NCI-H345 (cell line): ENCODE measurements at places on chromosomes 12 and 14.

DNA sequence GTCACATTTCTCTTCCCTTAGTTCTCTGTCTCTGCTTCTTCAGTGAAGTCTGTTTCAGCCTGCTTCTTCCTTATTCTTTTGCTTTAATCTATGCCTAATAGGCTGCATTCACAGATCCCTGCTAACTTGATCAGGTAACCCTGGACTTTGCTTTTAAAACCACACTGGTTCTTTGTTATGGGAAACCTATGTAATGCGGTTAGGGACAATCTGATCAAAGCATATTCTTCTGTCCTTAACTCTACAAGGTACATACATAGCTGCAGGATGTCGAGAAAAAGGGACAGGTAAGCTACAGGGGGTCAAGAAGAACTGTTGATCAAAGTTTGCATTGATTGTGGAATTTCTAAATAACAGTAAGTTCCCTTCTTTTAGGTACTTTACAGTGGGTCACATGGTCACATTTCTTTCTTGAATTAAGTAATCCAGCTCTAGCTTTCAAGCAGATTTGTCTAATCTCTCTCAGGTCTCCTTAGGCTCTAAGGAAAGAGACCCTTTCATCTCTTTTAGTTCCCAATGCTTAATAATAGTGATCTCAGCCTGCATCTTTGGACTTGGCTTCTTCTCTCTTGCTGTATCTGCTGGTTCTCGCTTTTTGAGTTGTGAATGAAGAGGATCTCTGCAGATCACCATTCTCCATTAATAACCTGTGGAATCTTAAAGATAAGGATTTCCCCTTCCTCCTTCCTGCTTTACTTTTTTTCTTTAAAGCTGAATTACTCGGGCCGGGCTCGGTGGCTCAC lies 3.8 kb downstream of the COPZ1 start:
- DNase-seq, result no peak

GRCh38 chr12:23025372-23026016 lies 400.5 kb downstream of the ETNK1 start:
- no peak for DNase-seq

DNA sequence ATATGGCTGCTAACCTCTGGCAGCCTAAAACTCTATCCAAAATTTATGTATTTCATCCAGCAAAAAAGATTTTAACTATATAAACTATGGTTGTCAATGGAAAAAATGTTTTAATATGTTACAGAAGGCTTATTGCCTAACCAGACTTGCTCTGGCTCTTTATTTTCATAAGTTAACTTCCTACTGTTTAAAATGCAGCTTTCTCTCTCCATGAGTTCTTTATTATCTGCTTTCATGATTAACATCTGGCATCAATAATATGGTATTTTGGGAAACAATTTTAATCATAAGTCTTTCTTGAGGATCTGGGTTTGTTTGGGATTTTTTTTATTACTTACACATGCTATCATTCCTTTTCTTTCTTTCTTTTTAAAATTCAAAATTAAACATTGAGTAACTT lies 20.5 kb downstream of the KERA start:
- DNase-seq, result no peak

- DNase-seq, result no peak
Observed at GRCh38 chr14:100085462-100085861, 20.2 kb downstream of the EVL start.

DNA sequence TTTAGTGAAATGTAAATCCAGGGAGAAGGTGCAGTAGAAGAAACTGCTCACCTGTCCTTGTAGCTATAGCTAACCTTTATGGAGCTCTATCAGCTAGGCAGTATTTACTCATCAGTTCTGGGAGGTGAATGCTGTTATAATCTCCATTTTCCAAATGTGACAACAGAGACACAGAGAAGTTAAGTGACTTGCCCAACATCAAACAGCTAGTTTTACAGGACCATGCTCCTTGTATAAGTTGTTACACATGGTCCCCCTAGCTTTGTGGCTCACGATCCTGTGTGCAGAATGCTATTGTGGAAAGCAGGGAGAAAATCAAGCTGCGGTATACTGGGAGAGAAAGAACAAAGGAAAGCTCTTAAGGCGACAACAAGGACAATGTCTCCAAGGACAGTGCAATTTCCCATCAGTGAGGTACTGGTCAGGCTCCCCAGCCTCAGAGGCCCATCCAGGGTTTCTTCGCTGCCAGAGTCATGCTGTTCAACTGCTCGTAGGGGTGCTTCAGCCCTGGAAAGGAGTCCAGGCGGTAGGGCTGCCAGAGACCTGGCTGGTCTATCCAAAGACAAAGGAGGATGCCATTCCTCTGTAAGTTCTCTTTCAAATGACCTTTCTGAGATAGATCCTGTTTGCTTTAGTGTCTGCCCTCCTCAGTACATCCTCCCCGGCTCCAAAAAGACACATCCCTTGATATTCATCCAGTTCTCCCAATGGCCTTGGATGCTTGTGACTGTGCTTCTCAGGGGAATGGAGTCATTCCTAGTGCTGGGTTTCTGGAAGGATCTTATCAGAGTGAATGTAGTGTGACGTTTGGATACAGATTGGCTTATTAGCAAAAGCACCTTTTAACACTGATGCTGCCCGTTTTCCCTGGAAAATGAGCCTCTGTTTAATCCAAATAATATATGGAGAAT lies 95.5 kb downstream of the ARF6 start:
- DNase-seq, result no peak
